ENCODE measurements at places on chromosomes 3 and 15.

DNA sequence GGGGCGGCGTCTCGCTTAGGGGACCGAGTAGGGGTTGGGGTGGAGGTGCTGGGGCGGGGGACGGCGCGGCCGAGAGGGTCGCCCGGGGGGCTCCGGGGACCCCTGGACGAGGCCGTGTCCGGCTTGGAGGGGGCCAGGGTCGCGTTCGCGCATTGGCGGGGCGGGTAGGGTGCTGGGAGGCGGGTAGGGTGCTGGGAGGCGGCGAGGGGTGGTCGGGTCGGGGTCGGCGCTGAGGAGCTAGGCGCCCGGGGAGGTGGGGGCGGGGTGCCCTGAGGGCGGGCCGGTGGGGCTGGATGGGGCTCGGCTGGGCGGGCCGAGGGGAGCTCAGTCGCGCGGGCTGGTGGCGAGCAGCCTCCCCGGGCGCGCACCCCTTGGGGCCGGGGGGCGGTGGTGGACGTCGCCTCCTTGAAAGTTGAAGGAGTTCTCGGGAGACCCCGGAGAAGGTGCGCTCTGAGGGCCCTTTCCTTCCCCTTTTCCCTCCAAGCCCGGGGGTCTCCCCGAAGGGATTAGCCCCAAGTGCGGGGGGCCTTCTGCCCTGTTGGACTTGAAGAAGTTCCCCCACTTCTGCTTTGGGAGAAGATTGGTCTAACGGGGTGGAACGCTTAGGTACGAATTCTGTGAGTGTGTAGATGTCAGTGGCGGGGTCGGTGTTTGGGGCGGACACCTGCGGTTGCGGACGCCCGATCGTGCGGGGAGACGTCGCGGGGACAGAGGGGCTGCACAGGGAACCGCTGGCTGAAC is 543 bp downstream of the MEF2A start:
- peak; percentile 33 for DNase-seq

GRCh38 chr3:32940726-32941125 is 10.7 kb upstream of the CCR4 start:
- DNase-seq = no peak

DNA sequence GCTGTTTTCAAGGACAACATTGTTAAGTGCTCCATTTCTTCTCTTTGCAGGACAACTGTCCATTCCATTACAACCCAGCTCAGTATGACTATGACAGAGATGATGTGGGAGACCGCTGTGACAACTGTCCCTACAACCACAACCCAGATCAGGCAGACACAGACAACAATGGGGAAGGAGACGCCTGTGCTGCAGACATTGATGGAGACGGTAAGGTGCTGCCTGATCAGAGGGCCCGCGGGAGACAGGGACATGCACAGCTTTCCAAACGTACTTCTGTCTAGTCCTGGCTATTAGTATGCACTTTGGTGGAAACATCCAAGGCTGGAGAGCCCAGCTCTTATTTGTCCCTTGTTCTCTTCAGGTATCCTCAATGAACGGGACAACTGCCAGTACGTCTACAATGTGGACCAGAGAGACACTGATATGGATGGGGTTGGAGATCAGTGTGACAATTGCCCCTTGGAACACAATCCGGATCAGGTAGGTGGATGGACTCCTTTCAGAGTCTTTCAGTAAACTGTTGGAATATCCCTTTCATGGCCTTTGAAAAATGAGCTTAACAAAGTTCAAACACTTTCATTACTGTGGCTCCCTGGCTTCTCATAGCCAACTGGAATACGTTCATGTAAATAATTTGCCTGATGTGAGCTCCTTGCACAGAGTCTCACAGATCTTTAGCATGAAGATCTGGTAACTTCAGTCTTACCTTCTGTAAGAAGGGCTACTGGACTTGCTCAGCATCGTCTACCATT is 10.4 kb downstream of the THBS1 start:
- no peak for DNase-seq

DNA sequence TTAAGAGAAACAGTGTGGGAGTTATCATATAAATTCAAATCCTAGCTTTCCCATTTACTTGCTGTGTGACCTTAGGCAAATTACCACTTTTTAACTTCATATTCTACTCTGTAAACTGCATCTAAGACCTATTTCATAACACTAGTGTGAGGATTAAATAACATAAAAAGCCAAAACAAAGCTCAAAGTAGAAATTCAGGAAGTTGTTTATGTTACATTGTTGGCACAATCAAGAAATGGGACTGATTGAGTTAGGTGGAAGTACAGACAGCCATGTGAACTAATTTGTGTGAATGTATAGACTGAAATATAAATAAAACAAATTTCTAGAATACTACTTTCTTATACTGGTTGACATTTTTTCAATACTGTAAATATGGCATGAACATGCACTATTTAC is 131.7 kb downstream of the STAG1 start:
- DNase-seq = no peak

GRCh38 chr15:68536331-68537095 is 42.3 kb upstream of the CORO2B start:
- DNase-seq = no peak

DNA sequence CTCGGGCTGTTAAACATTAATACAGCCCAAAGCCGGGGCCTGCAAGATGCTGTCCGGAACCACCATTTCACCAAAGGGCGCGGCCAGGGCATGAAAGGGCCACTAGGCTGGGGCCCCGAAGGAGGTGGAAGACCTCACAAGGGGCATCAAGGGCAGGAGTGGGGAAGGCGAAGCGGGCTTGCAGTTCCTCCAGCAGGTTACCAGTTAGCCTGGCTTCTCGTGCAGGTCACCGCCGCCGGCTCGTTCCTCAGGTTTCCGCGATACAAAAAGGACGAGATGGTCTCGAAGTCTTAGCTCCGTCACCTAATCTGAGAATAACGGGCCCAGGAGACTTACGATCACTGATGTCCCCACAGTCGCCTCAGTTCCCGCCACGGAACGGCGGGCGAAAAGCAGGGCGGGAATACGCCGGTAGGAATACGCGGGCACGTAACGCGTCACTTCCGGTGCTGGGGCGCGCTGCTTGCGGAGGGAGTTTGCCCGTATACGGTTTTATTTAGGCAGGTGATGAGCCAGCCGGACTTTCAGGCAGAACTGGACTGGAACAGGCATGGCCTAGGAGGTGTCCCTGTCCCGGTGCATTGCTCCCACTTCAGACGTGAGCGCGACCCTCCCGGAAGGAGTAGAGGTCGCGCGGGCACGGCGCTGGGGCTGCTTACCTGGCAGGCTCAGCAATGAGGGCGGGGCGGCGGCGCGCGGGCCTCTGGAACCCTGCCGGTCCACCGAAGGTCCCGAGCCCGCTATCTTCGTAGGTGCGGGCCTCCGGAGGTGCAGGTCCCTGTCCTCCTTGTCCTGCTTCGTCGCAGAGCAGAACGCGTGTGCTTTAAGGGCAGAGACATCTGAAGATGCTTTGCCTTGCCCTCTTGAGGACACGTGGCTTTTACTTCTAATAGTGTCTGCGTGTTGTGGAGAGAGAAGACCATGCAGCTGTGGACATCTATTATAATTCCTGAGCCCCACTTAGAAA is at the start of gene RFC4:
Gene RFC4 (minus strand): TSS at position 394 of the 967 bp plus-strand sequence. CDS start 1,769 bp downstream, outside the sequence.
- peak; percentile 88 for DNase-seq

GRCh38 chr15:53586799-53587198 is 172.7 kb downstream of the WDR72 start:
- DNase-seq = peak; percentile 75

DNA sequence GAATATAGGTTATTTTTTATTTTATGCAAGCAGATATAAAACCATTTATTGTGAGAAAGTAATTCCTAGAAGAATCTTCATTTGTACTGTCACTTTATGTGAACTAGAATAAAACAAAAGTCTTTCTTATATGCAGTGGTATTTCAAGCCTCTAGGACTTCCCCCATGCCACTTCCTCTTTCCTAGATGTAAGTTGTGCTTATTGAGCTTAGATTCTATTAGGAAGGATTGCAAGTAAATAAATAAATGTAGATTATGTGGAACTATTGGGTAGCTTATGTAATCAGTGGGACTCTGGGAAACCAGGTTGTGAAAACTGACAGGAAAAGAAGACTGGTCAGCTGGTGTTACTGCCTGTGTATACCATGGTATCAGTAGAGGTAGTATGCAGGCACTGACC is 169.7 kb downstream of the RSRC1 start:
- no peak for DNase-seq

- no peak for DNase-seq
These were observed 63.4 kb downstream of the CBLB start for GRCh38 chr3:105805404-105805803.

- DNase-seq = no peak
These were observed 69.2 kb upstream of the CSTA start for GRCh38 chr3:122255757-122256439.

DNA sequence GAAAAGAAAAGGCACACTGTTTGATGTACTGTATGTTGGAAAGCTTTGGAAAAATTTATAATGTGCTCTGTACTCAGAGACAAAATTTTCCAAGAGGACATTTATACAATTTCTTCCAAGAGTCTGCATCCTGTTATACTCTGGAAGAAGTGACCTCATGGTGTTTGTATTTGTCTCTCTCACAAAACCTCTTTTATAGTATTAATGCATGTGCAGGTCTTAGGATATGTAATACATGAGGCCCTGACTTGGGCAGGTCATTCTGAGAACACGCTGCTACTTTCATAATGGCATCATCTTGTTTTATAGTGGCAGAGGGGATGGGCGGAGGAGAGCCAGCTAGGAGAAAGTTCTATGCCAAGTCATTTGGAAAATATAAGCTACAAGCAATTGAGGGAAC is 72.0 kb upstream of the P3H2 start:
- DNase-seq = no peak

- DNase-seq = no peak
These were observed 15.8 kb downstream of the CLK3 start for GRCh38 chr15:74631408-74631807.

DNA sequence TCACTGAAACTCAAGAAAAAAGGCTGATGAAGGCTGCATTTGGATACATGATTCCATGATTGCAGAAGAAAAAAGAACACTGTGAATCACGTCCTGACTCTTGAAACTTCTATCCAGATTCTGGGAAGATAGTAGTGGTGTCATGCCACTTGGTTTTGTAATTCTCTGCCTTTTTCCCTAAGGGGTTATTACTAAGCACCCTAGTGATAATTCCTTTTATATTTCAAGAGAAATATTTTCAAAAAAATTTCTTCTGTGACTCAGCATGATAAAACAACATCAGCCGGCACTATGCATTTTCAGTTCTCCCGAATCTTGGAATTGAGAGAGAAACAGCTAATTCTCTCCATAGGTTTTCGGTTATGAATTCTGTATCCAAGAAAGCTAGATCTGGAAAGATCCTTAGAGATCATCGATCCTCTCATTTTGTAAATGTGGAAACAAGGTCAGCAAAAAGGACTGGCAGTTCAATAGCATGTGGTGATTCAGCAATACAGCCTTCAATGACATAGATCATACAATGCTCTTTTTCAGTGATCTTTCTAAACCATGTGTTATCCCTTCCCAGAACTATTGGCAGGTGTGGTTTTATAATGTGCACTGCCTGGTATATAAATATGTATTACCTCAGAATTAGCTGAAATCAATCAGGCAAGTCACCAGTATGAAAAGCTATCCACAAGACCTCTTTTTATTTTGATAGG is 42.6 kb upstream of the TP63 start:
- DNase-seq = no peak

DNA sequence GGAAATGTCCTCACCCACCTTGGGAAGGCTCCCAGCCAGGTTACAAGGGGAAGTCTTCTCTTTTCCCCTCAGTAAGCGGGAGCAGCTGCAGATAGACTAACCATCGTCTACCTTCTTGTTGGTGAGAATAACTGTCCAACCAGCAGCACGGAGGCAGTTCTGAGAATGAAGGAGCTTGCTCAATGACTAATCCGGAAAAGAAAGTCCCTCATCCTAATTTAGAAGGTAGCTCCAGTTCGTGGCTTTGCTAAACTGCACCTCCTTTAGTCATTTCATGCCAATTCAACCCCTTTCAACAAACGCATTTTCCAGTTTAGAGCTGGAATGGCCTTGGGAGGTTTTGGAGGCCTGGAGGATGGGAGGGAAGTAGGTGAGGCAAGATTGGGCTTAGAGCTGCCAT is 527.4 kb upstream of the PROK2 start:
- no peak for DNase-seq

DNA sequence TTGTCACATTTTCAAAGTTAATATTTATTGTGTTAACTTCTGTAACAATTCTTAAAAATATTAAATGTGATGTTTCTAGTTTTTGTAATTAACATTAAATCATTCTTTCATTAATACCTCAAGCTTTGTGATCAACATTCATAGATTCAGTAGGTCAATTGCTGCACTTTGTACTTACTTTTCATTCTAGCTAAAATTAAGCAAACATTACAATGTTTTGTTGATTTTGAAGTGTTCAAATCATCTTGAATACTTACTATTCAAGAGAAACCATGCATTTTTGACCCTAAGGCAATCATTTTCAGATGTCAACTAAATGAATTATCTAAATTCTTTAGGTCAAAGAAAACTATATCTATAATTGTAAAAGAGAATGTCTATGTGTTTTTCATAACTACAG is 933.1 kb downstream of the NAALADL2 start:
- no peak for DNase-seq

DNA sequence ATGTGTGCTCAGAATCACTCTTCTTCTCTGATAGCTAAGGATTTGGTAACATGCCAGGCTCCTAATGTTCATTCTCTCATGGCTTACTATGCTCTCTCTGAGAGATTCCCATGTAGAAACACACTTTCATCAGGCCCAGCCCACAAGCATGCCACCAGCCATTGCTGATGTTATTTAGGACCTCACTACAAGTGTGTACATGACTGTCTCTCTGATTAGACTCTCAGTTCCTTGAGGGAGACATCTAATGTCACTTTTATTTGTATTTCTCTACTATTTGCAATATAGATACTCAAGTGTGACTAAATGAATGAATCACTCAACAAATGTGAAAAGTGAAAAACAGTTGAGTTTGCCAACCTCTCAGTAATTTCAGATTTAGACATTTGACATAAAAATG is 84.3 kb upstream of the ARL6 start:
- DNase-seq = no peak

DNA sequence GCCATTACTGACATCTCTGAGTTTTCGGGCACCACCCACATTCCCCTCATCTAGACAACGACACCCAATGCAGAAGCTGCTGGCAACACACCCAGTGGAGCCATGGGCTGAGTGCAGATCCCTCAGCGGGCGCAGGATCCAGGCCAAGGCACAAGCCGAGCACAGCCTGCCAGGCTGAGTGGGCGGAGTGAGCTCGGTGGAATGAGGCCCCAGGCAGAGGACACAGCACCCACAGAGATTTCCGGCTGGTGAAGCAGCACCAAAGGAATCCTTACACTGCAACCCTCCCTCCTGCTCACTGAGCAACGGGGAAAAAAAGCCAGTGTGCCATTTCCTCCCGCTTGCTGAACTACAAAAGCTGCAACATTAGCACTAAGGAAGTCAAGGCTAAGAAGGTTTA is 34.3 kb downstream of the ZMAT3 start:
- no peak for DNase-seq

All from WERI-Rb-1 (cell line).